Astrocyte (in vitro differentiated cells and primary cell): ENCODE measurements at places on chromosomes 2 and 18.

GRCh38 chr2:100718065-100718629, 101.8 kb upstream of the NPAS2 start:
- DNase-seq = no peak
- no peaks in the 10 kb centered on the region for H3K4me1 ChIP-seq
- H3K27ac ChIP-seq = no peak overlapping the region
- H3K27me3 ChIP-seq = no peaks in the 10 kb centered on the region

DNA sequence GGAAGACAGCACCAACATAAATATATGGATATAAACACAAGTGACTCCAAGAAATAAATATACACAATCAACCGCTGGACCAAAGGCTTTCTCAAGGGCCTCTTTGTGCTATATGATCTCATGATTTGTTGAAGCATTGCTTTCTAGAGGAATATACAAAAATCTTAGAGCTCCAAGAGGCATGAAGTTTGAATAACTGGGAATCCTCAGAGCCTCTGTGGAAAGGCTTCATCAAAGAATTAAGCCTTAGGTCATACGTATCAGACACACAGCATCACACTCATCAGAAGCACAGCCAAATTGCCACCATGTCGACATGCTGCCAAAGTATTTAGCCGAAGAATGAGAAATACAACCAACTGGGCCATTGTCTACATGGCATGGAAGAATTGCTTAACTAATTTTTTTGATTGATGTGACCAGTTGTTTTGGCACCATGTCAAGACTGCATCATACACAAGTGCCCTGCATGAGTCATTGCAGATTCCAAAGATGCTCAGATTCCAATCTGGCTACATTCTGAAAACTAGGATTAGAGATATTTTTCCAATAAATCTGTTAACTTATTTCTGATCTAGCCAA, 860.6 kb upstream of the ZEB2 start:
- H3K4me1 ChIP-seq = no peaks in the 10 kb centered on the region
- no peak overlapping the region for H3K4me3 ChIP-seq
- peak; percentile 80 for DNase-seq
- H3K36me3 ChIP-seq = no peaks in the 10 kb centered on the region
- H3K27ac ChIP-seq = no peak overlapping the region
- H3K27me3 ChIP-seq = no peaks in the 10 kb centered on the region

DNA sequence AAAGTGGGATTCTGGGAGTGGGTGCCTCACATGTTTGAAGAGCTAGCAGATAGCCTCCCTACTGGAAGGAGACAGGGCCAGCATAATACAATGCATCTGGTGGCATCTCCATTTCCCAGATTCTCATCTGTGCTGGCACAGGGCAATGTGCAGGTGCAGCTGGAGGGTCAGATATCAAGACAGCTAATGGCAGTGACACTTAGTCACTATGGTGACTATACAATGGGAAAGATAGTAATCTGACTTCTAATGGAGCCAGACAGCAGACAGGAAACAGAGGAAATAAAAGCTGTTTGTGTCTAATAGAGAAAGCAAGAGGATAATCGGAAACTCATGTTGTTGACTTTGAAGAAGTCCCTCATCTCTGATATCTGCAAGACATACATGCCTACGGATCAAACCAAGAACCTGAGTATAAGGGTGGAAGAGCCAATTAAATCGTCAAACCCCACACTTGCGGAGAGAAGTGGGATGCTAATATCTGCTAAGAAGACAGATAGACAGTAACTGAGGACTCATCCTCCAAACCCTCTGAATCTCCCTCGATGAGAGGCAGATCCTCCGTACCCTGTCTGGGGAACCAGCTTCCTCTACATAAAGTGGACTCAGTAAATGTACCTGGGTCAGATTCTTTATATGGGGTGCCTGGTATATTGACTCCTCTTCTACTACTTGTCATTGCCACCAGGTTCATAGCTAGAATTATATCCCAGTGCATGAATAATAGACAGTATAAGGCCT, 692.7 kb downstream of the SOCS6 start:
- H3K4me3 ChIP-seq = no peak overlapping the region
- no peaks in the 10 kb centered on the region for H3K4me1 ChIP-seq
- no peak overlapping the region for H3K27ac ChIP-seq
- no peak for DNase-seq
- H3K27me3 ChIP-seq = no peaks in the 10 kb centered on the region
- H3K36me3 ChIP-seq = no peaks in the 10 kb centered on the region

- H3K4me1 ChIP-seq = peaks cover 13% of the 10 kb centered on the region
- no peak overlapping the region for H3K27ac ChIP-seq
- DNase-seq = no peak
- no peaks in the 10 kb centered on the region for H3K36me3 ChIP-seq
- H3K4me3 ChIP-seq = no peak overlapping the region
Measured at GRCh38 chr2:127176371-127177311, 43.5 kb downstream of the CYP27C1 start.

DNA sequence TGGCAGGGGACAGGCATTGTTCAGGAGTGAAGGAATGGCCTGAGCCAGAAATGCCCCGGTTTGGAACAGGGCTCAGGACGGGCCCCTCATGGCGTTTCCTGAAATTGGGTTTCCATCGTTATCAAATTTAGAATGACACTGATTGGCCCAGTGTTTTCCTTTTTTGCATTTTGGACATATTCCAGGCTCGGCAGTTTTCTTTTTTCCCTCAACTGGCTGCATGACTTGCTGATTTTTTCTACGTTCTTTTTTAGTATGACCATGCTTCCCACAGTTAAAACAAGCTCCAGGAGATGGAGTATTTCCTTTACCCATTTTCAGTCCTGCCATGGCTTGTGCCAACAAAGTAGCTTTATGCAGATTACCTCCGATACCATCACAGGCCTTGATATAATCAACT, 20.4 kb upstream of the LYG2 start:
- H3K27me3 ChIP-seq = no peaks in the 10 kb centered on the region
- DNase-seq = no peak
- H3K27ac ChIP-seq = no peak overlapping the region
- no peak overlapping the region for H3K4me3 ChIP-seq
- H3K4me1 ChIP-seq = no peaks in the 10 kb centered on the region
- H3K36me3 ChIP-seq = no peaks in the 10 kb centered on the region
